Naive thymus-derived CD8-positive, alpha-beta T cell (primary cell): ENCODE measurements at places on chromosomes 2 and 18.
A peak's percentile ranks its signal among the peaks of the same experiment; 100 is the strongest.

DNA sequence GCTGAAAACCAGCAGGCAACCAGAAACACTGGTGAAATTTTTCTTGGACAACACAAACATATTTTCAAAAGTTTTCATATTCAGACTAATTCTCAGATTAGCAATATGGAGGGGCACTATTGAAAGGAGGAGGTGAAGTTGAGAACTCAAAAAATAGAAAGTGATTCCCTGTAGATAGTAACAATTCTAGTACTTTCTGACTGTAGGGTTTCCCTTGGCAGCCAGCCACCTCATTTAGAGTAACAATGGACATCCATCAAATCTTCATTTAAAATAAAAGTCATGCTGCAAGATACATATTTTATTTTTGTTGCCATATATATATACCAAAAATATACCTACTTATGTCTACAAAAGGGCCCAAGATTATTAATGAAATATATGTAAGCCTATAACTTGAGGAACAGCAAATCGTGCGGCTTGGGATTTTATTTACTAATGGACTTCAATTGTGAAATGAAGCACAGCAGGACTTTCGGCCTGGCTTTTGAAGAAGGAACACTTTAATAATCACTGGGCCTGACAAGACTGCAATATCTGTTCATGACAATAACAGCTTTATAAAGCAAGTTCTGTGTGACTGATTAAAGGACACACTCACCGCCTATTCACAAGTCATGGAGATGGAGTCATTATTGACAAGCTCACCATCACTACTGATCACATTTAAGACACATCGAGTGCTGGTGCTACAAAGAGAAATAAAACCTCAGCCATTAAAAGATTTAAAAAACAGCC is 6.8 kb upstream of the NR4A2 start:
- DNase-seq = no peak

DNA sequence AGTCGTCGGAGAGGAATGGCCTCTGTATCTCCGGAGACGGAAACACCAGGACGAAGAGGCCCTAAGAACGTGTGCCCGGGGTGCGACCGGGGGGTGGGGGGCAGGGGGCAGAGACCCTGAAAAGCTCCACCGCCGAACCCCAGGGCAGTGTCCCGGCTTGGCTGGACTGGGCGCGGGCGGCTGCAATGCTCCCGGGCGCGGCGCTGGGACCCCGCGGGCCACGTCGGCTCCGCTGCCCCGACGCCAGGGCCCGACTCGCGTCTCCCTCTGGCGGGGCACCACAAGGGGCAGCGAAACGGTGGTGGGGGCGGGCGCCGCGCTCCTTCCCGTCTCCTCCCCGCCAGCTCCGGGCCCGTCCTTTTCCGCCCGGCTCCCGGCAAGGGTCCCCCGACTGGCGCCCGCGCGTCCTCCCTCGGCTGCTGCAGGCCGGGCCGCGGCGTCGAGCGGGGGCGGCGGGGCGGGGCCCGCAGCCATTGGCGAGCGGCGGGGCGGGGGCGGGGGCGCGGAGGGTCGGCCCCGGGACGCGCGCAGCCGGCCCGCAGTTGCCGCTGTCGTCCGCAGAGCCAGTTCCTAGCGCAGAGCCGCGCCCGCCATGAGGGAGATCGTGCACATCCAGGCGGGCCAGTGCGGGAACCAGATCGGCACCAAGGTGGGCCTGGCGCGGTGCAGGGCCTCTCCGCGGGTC is at the start of gene TUBB6:
Gene TUBB6 (plus strand): TSS at position 541 of the 685 bp plus-strand sequence. CDS start 52 bp downstream, at position 593.
- DNase-seq = no peak

GRCh38 chr2:1798115-1798784 is 53.9 kb upstream of the PXDN start:
- DNase-seq = peak; percentile 46

- DNase-seq = peak; percentile 17
Measured at GRCh38 chr2:216849987-216850386, 9.9 kb downstream of the TNP1 start.

- DNase-seq = no peak
Measured at GRCh38 chr18:29041976-29042375, 865.0 kb upstream of the CDH2 start.

- DNase-seq = no peak
Measured at GRCh38 chr2:64699712-64700111, 46.0 kb upstream of the SERTAD2 start.

DNA sequence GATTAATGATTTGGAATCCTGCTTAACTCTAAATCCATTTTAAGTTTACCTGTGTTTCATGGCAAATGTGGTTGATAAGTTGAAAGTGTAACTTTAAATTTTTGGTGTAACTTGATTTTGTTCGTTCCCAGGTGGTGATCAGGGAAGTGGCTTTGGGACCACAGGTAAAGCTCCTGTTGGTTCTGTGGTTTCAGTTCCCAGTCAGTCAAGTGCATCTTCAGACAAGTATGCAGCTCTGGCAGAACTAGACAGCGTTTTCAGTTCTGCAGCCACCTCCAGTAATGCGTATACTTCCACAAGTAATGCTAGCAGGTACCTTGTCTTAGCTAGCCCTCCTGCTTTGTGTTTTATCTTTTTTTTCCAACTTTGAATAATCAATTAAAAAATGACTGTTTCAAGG is 62.8 kb downstream of the AGFG1 start:
- DNase-seq = no peak

GRCh38 chr2:130370490-130370889 is 14.6 kb downstream of the PTPN18 start:
- no peak for DNase-seq

- DNase-seq = no peak
Measured at GRCh38 chr18:63917817-63918216, 10.1 kb downstream of the SERPINB10 start.

DNA sequence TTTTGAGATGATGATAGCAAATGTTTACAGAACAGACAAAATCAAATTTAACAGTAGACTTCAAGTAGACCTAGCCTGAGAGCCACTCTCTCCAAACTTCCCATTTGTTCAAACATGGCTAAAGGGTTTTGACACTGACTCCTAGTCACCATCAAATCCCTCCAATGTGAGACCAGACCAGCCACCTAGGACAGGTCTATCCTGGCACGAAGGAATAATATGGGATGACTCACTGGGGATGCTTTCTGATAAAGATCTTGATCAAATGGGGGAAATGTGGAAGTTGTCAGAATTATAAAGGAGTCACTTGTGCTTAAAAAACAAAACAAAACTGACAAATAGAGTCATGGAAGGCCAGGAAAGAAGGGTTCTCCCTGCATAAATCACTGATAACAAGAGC is 95.7 kb downstream of the EDAR start:
- no peak for DNase-seq

GRCh38 chr18:56379256-56379655 is 259.1 kb downstream of the TXNL1 start:
- DNase-seq = no peak

DNA sequence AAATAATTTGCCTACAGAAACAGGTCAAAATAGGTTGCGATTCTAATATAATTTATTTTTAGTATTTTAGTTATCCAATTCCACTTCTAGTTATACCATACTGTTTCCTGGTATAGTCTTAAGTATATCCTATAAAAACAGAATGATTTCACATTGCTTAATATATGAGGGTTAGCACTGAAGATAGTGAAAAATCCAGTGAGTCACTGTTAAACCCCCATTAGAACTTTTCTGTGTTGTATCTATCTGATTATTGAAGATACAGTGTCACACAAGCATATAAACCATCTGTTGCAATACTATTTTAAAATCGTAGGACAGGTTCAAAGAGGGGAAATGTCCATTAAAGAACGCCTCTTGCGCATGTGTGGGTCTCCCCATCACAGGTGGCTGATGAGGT is 110.0 kb downstream of the FEZ2 start:
- DNase-seq = no peak

DNA sequence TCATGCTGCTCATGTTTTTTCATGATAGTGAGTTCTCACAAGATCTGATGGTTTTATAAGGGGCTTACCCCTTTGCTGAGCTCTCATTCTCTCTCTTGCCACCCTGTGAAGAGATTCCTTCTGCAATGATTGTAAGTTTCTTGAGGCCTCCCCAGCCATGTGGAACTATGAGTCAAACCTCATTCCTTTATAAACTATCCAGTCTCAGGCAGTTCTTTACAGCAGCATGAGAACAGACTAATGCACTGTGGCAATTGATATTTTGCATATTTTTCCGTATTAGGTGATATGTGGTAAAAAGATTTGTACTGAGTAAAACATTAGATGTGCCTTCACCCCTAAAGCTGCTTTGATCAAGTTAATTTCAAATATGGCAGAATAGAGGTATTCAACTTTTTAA is 48.8 kb downstream of the RAB27B start:
- DNase-seq = no peak

GRCh38 chr2:194867328-194867727 is 789.7 kb upstream of the SLC39A10 start:
- DNase-seq = no peak

GRCh38 chr2:7924023-7924762 is 757.7 kb upstream of the ID2 start:
- DNase-seq = no peak

- no peak for DNase-seq
Measured at GRCh38 chr2:18200771-18201170, 322.3 kb downstream of the KCNS3 start.

DNA sequence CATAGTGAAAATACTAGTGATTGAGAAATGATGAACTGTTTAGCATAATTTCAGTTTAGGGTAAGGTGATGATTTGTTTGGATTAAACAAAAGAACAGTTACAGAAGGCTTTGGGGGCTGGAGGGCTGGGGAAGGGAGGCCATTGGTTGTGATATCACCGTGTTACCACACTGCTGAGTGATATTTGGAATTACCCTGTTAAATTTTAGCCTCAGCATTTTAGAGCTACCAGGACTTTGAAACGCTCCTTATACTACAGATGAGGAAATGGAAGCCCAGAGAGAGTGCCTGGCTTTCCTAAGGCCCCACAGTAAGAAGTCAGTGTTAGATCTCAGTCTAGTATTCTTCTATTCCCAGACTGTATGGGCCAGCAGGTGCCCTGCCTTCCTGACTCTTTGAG is 15.6 kb downstream of the ARHGEF33 start:
- DNase-seq = no peak

GRCh38 chr2:25671622-25672021 is 1.8 kb downstream of the DTNB start:
- DNase-seq = no peak

GRCh38 chr2:86441392-86441881 is 266 bp downstream of the KDM3A start:
- no peak for DNase-seq

DNA sequence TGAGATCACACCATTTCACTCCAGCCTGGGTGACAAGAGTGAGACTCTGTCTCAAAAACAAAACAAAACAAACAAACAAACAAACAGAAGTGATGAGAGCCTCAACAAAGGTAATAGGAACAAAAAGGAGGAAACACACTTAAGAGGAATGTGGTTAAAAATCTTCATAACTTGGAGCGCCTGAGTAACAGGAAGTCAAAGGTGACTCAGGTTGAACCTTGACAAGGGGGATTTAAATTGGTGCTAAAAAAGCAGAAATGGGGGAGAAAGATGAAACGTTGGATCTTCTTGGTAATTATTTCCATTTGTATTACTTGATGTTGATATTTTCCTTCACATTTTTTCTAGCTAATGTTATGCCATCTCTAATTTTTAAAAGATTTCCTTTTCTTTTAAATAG is 318.5 kb upstream of the TCF4 start:
- DNase-seq = no peak

GRCh38 chr2:141142025-141142424 is 988.8 kb downstream of the LRP1B start:
- DNase-seq = no peak

DNA sequence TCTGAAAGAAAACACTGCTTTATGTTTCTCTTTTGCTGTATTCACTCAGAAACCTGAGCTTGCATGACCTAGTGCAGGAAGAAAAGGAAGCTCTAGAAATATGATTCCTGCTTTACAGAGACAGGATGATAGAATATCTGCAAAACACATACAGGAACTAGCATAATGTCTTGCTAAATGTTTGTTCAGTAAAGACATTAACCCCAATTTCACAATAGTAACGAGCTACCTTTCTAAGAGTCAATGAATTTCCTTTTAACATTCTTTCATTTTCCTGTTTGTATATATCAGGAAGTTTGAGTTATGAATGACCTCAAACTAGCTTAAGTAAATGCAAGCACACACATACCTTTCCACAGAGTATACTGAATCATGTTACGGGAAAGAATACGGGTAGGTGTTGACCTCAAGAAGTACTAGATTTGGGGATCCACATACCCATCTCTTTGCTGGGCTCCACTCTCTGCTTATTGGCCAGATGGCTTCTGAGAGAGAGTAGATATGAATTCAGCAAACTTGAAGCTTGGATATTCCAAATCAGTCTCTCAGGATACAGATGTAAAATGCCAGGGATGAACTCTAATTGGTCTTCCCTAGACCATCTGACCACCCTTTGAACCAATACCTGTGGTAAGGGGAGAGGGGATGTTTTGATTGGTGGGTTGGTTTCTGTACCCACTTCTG is 18.2 kb upstream of the ACSL3 start:
- DNase-seq = no peak

GRCh38 chr2:205139822-205140463 is 542.4 kb upstream of the NRP2 start:
- DNase-seq = no peak

- DNase-seq = no peak
Measured at GRCh38 chr18:55113800-55114199, 154.5 kb upstream of the CCDC68 start.

- no peak for DNase-seq
Measured at GRCh38 chr2:68216454-68217310, 35.6 kb downstream of the PPP3R1 start.

GRCh38 chr2:1626271-1626681 is 118.0 kb downstream of the PXDN start:
- no peak for DNase-seq

DNA sequence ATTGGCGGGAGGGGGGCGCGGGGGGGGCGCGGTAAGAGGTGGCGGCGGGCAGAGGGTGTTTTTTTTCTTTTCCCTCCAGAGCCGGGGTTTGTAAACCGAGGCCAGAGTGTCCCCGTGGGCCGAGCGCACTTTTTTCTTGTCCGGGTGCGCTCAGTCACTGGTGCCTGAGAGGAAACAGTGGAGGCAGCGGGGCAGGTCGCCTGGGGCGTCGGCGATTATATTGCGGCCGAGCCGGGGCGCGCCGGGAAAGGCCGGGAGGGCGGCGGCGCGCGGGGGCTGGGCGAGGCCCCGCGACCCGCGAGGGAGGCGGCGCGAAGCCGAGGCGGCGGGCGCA is 275 bp downstream of the HOXD8 start:
- DNase-seq = no peak

GRCh38 chr18:58432050-58432727 is 196.7 kb downstream of the ALPK2 start:
- no peak for DNase-seq

DNA sequence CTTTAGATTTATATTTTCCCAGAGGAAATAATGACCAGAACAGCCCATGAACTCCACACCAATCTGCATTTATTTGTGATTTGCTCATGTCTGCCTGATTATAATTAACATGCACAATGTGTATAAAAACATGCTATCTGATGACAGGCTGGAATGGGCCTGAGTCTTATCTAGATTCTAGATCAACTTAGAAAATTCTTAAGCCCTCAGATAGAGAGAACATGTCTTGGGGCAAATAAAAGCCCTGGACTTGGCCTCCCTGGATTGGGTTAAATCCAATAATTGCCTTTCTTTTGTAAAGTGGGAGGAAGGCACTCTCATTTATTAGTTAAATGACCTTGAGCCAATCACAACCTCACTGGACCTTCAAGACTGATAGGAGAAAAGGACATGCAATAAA is 61.8 kb downstream of the EVA1A start:
- DNase-seq = no peak
